Right renal cortex interstitium (tissue), 3 donors: ENCODE measurements at places on chromosomes 7 and 10. TPM values are rescaled to one million over a fixed set of nuclear protein-coding genes. Genes with fewer than 3 reads are reported as not detected.

- no peak for DNase-seq
Observed at GRCh38 chr7:107971613-107972012, 31.3 kb downstream of the LAMB1 start.

GRCh38 chr7:875476-876076, 778 bp upstream of the GET4 start:
- DNase-seq, result no peak

GRCh38 chr10:27710014-27710413, 35.6 kb downstream of the MKX start:
- no peak for DNase-seq

- DNase-seq, result no peak
Observed at GRCh38 chr7:140161047-140161446, 15.7 kb downstream of the KDM7A start.

Gene FANK1
- polyA plus RNA-seq, result 9.6 TPM

DNA sequence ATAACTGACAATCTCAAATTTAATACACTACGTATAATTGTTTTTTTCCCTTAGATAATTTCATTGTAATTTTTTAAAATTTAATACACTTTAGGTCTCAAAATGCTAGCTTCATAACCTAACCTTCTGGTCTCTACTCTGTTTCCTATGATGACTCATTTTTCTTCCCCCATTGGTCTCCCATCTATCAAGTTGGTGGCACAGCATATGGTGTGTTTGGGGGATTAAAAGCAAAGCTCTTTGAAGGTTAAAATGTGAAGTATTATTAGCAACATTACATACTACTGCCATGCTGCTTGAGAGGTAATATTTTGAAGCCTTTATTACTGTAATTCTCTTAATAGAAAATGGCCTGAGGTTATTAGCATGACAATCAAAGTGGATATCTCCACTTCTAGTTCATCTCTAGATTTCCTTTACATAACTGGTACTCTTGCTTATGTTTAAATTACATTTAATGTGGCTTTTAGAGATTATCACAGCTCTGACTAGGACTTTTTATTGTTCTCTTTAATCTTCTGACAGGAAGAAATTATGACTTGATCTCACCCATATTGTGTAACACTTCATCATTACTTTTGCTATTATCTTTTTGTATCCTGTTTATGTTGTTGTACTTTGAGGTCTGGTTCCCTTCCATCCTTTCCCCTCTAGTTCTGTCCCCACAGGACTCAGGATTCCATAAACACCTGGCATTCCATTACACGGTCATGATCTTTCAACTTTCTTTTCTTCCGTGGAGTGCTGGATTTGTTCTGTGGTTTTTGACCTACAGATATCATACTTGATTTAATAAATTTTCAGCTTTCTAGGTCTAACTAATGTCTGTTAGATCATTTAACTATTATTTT, 185.1 kb downstream of the SEMA3D start:
- no peak for DNase-seq

DNA sequence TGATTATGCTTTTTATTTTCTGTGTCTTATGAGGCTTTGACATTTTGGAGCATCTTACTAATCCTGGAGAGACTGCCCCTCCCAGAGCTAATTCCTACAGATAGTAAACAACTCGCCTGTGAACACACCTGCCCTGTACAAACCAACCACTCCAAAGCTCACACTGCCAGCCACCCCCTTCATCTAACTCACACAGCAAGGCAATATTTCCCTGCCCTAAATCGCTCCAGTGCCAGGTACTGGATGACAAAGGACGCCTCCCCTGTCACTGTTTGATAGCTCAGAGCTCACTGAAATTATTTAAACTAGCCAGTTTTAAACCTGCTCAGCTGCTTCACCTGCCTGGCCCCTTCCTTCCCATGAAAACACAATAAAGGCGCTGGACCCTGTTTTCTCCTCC, 535.1 kb upstream of the CELF2 start:
- DNase-seq, result no peak

DNA sequence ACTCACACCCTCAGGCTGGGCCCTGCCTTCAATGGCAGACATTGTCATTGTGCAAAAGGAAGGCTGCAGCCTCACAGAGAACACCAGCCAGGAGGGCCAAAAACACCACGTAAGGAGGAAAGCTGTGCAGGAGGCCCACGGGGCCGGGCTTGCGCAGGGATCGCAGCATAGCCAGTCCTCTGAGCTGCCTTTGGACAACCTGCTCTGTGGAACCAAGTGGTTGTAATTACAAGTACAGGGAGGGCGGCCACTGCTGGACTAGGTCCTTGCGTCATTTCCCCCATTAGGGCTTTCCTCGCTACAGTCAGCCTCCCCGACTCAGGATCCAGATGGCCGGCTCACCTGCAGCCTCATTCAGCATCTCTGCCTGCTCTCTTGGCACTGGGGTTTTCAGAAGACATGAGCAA, 66.9 kb downstream of the FAM53B start:
- no peak for DNase-seq

DNA sequence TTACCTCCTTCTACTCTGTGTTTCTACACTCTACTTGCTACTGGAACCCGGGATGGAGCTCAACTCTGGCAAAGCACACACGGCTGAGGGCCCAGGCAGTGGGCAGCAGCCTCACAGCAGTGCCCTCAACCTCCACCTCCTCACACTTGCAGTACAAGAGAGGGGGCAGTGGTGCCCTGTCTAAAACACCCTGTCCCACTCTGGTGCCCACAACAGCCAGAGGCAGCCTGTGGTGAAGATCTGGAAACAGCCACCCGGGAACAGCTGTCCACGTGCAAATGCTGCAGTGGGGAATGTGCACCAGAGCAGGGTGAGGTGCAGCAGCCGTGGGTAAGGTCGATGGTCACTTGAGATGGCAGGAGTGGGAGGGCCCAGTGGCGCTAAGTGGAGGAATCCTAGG, 13.7 kb downstream of the MAT1A start:
- DNase-seq, result no peak

Gene SLC26A5
- polyA plus RNA-seq, result not detected
